DND-41 (cell line): ENCODE measurements at places on chromosomes 1 and 21.

DNA sequence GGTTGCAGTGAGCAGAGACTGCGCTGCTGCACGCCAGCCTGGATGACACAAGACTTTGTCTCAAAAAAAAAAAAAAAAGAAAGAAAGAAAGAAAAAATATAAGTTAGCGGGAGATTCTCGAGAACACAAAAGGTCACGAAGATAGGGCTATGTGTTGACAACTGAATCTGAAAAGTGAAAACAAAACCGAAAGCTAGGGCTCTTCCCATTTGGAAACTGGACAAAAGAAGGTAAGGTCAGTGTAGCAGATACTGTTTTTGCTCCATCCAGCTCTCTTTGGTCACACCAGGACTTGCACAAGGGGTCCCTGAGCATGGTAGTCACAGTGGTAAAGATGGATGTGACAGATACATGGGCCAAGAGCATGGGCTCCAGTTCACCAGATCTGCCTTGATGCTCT, 60.4 kb upstream of the MAP10 start:
- no peaks in the 10 kb centered on the region for H3K4me1 ChIP-seq
- H3K36me3 ChIP-seq: no peaks in the 10 kb centered on the region
- no peak for DNase-seq
- H3K27me3 ChIP-seq: no peaks in the 10 kb centered on the region

GRCh38 chr1:83819436-83819835, 179.5 kb downstream of the TTLL7 start:
- H3K27me3 ChIP-seq: no peaks in the 10 kb centered on the region
- no peak for DNase-seq
- H3K4me3 ChIP-seq: no peak overlapping the region
- H3K36me3 ChIP-seq: no peaks in the 10 kb centered on the region
- no peak overlapping the region for H3K27ac ChIP-seq

DNA sequence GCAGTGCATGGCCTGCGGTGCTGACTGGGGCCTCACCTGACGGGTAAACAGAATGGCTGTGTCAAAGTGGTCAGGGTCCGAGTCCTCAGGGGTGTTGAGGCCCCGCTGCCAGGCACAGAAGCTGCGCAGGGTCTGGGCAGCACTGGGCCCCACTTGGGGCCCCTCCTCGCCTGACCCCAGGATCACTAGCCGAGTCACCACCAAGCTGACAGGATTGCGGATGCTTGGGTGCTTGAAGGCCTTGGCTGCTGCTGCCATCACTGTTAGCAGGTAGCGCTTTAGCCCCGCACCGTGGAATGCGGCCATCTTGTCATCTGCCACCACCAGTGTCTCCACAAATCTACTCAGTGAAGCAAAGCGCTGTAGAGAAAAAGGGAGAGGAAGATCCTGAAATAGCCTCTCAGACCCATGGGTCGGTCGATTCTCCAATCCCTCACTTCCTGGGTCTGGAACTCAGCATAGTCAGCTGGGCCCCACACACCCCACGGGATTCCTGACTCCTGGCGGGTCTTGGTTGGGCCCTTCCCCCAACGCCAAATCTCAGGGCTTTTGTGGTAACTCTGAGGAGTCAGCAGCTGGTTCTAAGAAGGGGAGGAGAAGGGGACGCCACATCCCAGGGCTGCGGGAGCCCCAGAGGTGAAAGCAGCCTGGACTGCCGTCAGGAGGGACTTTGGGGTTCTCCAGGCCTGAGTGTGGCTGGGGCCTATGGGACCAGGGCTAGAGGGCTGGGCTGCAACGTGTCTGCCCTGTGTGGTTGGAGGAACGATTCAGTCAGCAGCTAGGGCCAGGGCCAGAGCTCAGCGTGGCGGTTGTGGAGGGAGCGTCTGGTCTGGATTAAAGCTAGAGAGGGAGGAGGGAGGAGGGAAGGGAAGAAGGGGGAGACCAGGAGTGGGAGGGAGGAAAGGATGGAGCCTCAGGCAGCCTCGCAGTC, 2.1 kb downstream of the ADAMTS4 start:
- no peak overlapping the region for H3K27ac ChIP-seq
- no peaks in the 10 kb centered on the region for H3K36me3 ChIP-seq
- peaks cover 13% of the 10 kb centered on the region for H3K4me1 ChIP-seq
- DNase-seq: no peak
- no peak overlapping the region for H3K4me3 ChIP-seq
- no peaks in the 10 kb centered on the region for H3K27me3 ChIP-seq

DNA sequence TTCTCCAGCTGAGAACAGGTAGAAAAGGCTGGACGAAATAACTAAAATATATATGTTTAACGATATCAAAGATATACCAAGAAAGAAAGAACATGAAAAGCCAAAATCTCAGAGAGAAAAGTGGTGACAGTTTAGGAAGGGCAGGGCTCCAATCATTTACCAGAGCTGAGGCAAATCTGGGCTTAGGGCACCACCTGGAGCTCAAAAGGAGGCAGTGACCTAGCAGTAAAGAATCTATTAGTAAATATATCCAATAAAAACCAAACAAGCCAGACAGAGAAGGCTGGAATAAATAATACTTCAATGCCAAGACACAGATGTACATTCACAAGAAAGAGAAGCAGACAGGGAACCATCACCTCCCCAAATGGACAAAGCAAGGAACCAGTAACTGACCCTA, 43.5 kb downstream of the CHIA start:
- H3K27me3 ChIP-seq: no peaks in the 10 kb centered on the region
- DNase-seq: peak; percentile 60
- no peak overlapping the region for H3K27ac ChIP-seq
- no peak overlapping the region for H3K4me3 ChIP-seq
- no peaks in the 10 kb centered on the region for H3K36me3 ChIP-seq

DNA sequence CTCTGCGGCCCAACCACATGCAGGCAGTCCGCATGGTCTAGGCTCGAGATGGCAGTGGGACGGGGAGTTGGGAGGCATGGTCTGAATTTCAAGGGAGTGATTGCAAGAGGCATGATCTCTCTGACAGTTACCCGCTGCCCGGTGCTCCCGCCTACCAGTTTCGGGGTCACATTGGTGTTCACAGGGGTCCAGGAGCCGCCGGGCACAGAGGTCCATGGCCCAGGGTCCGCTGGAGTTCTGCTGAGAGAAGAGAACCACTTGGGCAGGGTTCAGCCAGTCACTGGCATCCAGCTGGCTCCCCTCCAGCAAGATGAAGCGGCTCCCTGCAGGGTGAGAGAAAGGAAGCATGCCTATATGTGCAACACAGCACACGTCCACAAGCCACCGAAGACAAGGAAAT, 141.3 kb downstream of the ASTN1 start:
- no peak for DNase-seq
- no peak overlapping the region for H3K27ac ChIP-seq
- no peak overlapping the region for H3K4me3 ChIP-seq
- no peaks in the 10 kb centered on the region for H3K4me1 ChIP-seq

GRCh38 chr1:52444463-52444862, 40.1 kb downstream of the PRPF38A start:
- no peak overlapping the region for H3K4me3 ChIP-seq
- H3K27me3 ChIP-seq: no peaks in the 10 kb centered on the region
- DNase-seq: no peak
- peaks cover 66% of the 10 kb centered on the region for H3K36me3 ChIP-seq

DNA sequence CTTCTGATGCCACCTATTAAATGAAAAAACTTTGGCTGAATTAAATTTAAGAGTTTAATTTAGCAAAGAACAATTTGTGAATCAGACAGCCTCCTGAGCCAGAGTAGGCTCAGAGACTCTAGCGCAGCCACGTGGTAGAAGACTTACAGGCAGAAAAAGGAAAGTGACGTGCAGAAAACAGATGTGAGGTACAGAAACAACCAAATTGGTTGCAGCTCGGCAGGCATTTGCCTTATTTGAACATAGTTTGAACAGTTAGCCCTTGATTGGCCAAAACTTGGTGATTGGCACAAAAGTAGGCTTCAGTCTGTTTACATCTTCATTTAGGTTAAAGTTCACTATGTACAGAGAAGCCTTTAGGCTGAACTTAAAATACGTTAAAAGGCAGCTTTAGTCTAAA, 22.9 kb downstream of the TCP10L start:
- H3K4me1 ChIP-seq: no peaks in the 10 kb centered on the region
- no peaks in the 10 kb centered on the region for H3K27me3 ChIP-seq
- no peak for DNase-seq
- no peak overlapping the region for H3K4me3 ChIP-seq
- no peaks in the 10 kb centered on the region for H3K36me3 ChIP-seq

- H3K4me1 ChIP-seq: no peaks in the 10 kb centered on the region
- H3K27ac ChIP-seq: no peak overlapping the region
- no peak overlapping the region for H3K4me3 ChIP-seq
- no peak for DNase-seq
- H3K27me3 ChIP-seq: no peaks in the 10 kb centered on the region
Observed at GRCh38 chr1:66286307-66286706, 247.6 kb upstream of the SGIP1 start.

DNA sequence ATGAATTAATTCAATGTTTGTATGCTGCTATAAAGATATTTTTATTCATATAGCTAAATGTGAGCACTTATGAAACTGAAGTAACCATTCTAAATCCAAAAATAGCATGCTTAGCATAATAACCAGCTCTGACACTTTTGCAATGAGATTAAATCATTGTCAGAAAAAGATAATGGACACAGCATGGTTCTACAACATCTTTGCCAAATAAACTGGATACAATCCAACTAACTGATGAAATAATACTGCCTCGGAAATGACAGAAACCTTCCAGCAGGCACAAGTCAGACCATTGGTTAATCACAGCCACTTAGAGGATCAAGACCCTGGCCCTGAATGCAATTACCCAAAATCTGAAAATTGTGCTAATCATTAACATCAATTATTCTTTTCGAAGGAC, 592.7 kb upstream of the ADGRL4 start:
- no peak overlapping the region for H3K27ac ChIP-seq
- no peaks in the 10 kb centered on the region for H3K4me1 ChIP-seq
- H3K4me3 ChIP-seq: no peak overlapping the region
- H3K27me3 ChIP-seq: no peaks in the 10 kb centered on the region
- DNase-seq: no peak
- no peaks in the 10 kb centered on the region for H3K36me3 ChIP-seq

- H3K36me3 ChIP-seq: peaks cover 92% of the 10 kb centered on the region
- H3K27ac ChIP-seq: no peak overlapping the region
- no peaks in the 10 kb centered on the region for H3K27me3 ChIP-seq
Observed at GRCh38 chr1:160293020-160293968, 8.4 kb upstream of the PEX19 start.

DNA sequence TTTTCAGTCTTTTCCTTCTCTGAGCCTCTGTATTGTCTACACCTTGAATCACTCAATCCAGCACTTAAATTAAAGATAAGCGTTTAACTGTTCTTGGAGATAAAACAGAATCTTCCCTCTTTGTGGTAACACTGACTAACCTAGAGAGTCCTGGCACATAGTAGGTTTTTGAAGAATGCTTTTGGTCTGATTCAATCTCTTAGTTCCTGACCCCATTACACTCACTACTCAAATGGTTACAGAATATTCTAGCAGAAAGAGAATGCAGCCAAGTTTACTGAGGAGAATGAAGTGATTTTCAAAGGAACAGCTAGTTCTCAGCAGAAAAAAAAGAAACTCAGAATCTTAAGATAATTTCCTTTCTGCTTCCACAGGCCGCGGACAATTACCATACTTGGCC, 309.2 kb upstream of the PRMT6 start:
- H3K27me3 ChIP-seq: no peaks in the 10 kb centered on the region
- no peak for DNase-seq
- no peak overlapping the region for H3K27ac ChIP-seq
- H3K36me3 ChIP-seq: no peaks in the 10 kb centered on the region

GRCh38 chr21:26916799-26917198, 50.1 kb downstream of the ADAMTS5 start:
- DNase-seq: no peak
- H3K27me3 ChIP-seq: no peaks in the 10 kb centered on the region
- H3K4me1 ChIP-seq: no peaks in the 10 kb centered on the region
- no peak overlapping the region for H3K27ac ChIP-seq

GRCh38 chr1:236727521-236727920, 41.2 kb downstream of the ACTN2 start:
- peaks cover 2% of the 10 kb centered on the region for H3K27me3 ChIP-seq
- no peaks in the 10 kb centered on the region for H3K36me3 ChIP-seq
- H3K4me3 ChIP-seq: no peak overlapping the region
- no peak for DNase-seq

DNA sequence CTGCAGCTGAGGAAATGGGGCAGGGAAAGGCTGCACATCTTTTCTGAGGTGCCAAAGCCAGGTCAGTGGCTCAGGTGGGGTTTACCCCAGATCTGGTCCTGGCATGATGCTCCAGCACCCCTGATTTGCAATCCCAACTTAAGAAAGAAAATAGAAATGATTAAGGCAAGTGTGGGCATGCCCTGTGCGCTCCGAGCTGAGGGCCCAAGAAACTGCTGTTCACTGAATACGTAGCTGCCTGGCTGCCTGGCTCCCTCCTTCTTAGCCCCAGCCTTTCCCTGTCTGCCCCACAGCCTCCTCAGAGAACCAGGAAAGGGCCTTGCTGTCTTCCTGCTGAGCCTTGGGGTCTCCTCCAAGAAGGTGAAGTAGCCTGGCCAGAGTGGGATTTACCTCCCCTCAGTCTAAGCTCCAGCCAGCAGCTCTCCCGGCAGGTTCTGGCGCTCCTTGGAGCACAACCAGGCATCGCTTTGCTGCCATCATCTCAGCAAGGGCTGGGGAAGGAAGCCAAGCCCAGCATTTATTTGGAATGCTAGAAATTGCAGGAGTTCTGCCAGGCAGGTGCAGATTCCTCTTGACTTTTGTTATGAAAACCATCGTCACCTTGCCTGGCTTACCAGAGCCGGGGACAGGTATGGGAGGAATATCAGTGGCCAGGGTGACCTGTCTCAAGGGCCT, 51.3 kb upstream of the SELENON start:
- no peaks in the 10 kb centered on the region for H3K36me3 ChIP-seq
- peaks cover 13% of the 10 kb centered on the region for H3K27me3 ChIP-seq
- no peaks in the 10 kb centered on the region for H3K4me1 ChIP-seq
- H3K27ac ChIP-seq: no peak overlapping the region

DNA sequence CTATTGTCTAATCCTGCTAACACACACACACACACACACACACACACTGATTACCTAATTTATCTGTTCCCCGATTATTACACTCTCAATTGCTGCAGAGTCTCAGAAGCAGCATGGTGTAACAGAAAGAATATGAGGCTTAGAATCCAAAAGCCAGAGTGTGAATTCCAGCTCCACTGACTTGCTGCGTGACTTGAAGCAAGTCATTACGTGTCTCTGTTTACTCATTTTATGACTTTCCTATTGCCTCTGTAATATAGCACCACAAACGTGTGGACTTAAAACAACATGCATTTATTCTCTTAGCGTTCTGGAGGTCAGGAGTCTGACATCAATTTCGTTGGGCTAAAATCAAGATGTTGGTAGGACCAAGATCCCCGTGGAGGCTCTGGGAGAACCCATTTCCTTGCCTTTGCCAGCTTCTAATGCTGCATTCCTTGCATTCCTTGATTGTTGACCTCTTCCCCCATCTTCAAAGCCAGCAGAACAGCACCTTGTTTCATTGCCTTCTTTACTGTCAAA, 55.9 kb upstream of the ATP5PO start:
- H3K27ac ChIP-seq: peak overlapping the region; percentile 57
- H3K4me3 ChIP-seq: no peak overlapping the region
- DNase-seq: no peak
- peaks cover 48% of the 10 kb centered on the region for H3K4me1 ChIP-seq
- no peaks in the 10 kb centered on the region for H3K27me3 ChIP-seq
